ENCODE measurements at places on chromosomes 4 and X.

DNA sequence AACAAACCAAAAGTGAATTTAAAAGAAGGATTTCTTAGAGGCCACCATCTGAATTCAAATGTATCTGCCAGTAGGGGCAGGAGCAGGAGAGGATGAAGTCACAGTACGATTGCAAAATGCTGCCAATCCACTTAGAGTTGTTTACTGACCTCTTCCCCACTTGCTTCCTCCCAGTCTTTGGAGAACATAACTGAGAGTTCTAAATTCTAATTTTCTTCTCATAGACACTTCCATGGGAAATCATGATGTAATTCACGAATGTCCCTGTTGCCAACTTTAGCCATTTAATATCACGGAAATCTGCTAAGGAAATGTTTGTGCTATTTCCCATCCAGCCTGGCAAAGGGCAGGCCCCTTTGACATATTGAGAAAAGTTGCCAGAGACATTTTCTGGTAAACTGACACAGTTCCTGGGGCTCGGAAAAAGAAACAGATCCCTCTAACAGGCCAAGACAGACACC, 33.6 kb upstream of the NOCT start:
- no peak for DNase-seq

DNA sequence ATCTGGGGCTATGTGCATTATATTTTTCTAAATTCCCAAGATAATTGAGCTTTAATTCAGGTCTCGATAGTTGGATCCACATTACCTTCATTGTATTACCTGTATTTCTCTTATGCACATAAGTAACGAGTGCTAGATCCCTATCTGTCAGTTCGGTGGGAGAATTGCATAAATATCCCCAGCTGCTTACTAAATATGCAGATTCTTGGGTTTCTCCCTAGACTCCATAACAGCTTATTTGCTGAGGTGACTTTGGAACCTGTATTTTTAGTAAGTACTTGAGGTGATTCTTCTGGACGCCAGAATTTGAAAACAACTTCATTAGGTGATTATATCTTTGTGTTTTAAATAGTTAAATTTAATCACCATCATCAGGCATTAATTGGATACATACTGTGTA, 15.0 kb downstream of the UGT8 start:
- no peak for DNase-seq

DNA sequence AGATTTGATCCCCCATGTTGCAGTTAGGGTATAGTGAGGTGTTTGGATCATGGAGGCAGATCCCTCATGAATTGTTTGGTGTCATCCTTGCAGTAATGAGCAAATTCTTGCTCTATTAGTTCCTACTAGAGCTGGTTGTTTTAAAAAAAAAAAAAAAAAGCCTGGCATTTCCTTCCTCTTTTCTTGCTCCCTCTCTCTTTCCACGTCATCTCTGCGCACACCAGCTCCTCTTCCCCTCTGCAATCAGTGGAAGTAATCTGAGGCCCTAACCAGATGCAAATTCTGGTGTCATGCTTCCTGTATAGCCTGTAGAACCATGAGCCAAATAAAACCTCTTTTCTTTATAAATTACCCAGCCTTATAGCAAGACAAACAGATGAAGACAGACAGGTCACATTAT, 24.5 kb downstream of the WDR17 start:
- no peak for DNase-seq

- no peak for DNase-seq
These were observed 137.1 kb upstream of the TBL1X start for GRCh38 chrX:9327747-9328145.

GRCh38 chr4:26257850-26258249, 63.0 kb upstream of the RBPJ start:
- no peak for DNase-seq

DNA sequence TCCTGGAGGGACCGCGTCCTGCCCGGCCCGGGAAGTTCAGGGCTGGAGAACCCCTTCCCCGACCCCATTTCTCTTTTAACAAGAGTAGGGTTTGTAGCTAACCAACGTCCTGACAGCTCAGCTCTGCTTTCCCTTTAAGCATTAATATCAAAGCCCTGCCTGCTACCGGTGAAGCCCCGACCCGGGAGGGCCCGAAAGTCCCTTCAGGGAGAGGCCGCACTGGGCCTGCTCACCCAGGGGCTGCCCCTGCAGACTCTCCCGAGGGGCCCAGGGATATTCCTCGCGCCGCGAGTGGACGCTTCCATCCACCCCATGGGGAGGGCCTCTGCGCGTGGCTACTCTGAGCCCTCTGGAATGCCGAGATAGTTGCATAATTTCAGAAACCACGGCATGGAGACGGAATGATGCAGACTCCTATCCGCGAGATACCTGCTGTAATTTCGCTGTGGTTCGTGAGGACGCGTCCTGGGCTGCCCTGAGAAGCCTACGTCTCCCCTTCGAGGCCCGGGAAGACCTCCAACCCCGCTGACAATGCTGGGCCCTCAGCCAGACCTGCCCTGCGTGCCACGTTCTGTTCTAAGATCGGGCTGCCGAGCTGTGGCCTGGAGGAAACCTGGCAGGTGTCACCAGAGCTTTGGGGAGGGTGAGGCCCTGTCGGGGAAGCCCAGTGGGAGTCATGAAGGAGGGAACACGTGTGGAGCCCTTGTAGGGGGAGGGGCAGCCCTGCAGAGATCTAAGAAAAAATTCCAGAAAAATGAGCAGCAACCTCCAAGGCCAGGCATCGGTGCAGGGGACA, 999 bp upstream of the CTBP1 start:
- DNase-seq: no peak
